RKO (cell line): ENCODE measurements at places on chromosomes 5 and 9.

DNA sequence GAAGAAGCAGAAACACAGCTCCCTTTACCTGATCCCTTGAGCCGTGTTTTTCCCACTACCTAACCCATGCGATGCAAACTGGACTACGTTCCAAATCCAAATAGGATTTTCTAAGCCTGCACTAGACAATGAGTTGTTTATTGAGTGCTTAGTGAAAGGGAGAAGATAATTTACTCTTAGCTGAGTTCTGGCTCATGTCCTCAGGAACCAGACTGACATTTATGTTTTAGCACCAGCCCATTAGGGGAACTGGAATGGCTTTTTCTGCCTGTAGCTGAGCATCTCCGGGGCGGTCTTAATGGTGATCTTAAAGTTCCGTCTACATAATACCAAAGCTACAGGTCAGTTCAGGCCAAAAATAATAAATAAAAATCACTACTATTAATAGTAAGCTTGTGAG, 81.5 kb downstream of the SH3TC2 start:
- DNase-seq, result no peak

DNA sequence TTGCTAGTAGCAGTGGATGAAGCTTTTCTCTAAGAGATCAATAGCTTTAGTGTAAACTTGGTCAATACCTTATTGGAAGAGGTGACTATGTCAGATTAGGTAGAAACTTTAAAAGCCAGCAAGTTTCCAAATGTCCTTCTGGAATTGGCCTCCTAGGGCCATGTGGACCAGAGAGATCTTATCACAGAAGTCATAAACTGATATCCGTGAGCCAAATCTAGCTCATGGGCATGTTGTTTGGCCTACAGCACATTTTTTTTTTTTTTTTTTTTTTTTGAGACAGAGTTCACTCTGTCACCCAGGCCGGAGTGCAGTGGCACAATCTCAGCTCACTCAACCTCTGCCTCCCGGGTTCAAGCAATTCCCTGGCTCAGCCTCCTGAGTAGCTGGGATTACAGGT, 157.5 kb upstream of the CCDC152 start:
- no peak for DNase-seq

- no peak for DNase-seq
These were observed 14.1 kb downstream of the MAN2A1 start for GRCh38 chr5:109703829-109704228.

- DNase-seq, result no peak
These were observed 41.7 kb downstream of the ZNF608 start for GRCh38 chr5:124704594-124705284.

GRCh38 chr5:95486191-95486590, 68.6 kb downstream of the SKIC3 start:
- no peak for DNase-seq

- no peak for DNase-seq
These were observed 13.5 kb upstream of the NRARP start for GRCh38 chr9:137315581-137316011.

DNA sequence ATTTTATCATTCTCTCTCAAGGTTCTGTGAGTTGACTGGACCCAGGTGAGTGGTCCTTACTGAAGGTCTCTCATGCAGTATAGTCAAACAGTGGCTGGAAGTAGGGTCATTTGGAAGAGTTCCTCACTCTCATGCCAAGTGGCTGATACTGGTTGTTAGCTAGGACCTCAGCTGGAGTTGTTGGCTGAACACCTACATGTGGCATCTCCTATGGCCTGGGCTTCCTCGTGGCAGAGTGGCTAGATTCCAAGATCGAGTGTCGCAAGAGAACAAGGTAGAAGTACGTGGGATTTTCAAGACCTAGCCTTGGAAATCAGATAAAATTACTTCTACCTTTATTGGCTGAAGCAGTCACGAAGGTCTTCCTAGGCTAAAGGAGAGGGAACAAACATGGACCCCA, 7.6 kb downstream of the SLC31A2 start:
- no peak for DNase-seq

DNA sequence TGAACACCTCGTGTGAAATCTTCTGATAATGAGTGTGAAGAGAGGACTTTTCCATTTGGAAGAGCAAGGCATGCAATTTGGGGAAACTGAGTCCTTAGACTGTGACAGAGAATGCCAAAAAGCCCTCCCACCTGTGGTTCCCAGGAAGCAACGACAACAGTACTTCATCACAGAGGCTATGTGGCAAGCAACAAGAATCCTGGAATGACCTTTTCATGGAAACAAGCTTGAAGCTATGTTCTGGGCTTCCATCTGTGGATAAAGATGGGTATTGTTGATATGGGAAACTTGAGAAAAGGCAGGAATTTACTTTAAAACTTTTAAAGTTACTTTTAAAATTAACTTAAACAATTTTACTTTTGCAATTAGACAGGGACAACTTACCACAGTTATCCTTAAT, 131.2 kb upstream of the ANKH start:
- no peak for DNase-seq

- no peak for DNase-seq
These were observed 8.9 kb downstream of the CDC42SE2 start for GRCh38 chr5:131272724-131273123.

- no peak for DNase-seq
These were observed 254.2 kb downstream of the SAXO1 start for GRCh38 chr9:18778846-18779245.

- DNase-seq, result no peak
These were observed 57.3 kb upstream of the FNIP1 start for GRCh38 chr5:131854134-131854533.

DNA sequence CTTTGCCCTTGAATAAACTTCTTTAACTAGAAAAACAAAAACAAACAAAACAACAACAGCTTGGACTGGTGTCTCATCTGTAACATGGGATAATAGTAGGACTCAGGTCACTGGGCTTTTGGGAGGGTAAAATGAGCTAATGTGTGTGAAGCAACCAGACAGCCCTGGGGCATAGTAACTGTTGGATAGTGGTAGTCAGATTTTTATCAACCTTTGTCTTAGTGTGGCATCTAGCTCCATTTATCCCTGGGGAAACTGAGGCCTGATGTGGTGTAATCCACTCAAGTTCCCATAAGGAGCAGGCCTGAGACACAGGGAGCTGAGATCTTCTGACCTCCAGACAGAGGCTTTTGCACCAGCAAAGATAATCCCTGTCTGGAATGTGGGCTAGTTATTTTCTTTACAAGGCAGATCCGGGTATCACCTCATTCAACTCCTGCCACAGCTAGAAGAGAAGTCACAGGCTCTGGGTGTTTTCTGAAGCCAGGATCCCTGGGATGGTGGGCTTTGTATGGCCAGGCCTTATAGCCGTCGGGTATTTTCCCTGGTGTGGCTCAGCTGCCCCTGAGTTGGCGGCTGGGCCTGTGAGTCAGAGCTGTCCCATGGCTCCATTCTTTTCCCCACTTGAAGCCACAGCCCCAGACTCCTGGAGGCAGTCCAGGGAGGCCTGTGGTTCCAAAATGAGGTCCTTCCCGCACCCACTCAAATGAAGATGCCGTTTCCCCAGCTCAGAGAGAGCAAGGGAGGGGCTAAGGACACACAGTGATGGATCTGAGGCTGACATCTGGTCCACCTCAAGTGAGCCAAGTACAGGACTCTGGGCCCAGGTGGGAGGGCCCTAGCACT, 26.1 kb upstream of the CSF1R start:
- DNase-seq, result no peak

DNA sequence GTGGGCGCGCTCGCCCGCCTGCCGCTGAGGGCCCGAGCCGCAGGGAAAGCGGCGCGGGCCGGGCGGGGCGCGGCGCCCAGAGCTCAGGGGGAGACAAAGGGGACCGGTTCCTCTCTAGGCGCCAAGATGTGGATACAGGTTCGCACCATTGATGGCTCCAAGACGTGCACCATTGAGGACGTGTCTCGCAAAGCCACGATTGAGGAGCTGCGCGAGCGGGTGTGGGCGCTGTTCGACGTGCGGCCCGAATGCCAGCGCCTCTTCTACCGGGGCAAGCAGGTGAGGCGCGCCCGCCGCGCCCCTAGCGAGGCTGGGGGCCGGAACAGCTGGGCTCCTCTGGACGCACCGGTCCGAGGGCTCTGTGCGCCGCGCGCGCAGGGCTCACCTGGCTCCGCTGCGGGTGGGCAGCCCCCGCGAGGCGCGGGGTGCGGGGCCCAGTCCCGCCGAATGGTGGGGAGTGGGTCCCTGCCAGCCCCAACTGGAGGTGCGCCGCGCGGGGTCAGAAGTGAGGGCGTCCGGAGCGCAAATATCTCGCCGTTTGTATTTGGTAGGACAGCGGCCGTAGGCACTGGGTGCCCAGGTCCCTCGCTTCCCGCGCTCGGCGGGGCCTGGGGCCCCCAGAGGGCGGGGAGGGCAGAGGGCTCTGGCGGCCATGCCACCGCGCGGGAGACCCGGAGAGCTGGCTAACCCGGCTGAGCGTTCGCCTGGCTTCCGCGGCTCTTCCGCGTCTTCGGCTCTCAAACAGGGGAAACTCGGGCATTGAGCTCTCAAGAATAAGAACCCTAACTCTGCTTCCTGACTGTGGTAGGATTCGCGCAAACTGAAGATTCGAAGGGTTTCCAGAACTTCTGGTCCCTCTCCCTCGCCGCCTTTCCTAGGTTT, 607 bp downstream of the UHRF2 start:
- peak; percentile 27 for DNase-seq

DNA sequence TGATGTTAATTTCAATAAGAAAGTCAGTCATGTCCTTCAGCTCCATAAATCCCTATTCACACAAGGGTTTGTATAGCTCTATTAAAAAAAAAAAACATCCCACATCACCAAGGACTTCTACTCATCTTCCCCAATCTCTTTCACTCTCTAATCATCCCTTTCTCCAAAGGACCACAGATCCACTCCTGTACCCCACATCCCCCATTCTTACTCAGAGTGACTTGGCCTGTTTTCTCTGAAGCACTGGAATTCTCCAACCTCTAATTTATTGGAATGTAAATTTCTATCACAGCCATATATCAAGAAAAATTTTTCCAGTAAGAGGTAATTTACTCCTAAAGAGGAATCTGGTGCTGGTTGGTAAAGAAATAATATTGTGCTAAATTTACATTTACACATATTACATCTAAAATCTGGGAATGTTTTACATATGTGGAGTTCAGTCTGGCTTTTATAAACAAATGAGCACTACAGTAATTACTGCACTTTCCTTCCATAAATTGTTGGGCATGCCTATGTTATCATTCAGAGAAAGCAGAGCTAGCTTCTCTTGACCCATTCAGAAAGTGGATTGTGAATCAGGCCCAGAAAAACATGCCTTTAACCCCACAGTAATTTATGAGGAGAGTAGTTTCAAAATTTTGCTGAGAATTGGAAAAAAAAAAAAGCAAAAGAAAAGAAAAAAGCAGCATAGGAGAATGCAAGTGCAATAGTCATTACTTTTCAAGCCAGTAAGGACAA, 399.5 kb upstream of the TNC start:
- DNase-seq, result no peak

GRCh38 chr5:146426853-146427618, 20.1 kb upstream of the TCERG1 start:
- peak; percentile 77 for DNase-seq

GRCh38 chr9:69674716-69675438, 2.7 kb upstream of the APBA1 start:
- no peak for DNase-seq

- no peak for DNase-seq
These were observed 114.5 kb downstream of the GNA14 start for GRCh38 chr9:77533671-77534070.

DNA sequence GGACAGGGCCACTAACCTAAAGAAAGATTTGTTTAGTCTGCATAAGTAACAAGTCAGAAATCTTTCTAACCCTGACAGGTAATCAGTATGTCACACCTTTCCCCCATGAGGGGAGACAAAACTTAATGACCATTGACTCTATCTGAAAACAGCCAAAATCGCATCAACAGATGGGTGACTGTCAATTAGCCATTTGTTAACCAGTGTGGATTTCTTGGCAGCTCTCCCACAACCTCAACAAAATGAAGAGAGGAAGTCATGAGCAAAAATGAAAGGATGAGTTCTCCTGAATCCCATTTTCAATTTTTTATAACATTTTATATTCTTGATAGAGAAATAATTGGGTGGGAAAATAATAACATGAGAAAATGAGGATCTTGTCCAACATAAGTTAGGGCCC, 84.6 kb upstream of the SNX2 start:
- no peak for DNase-seq

GRCh38 chr9:88092797-88093331, 45.4 kb downstream of the SPATA31C2 start:
- DNase-seq, result peak; percentile 24

DNA sequence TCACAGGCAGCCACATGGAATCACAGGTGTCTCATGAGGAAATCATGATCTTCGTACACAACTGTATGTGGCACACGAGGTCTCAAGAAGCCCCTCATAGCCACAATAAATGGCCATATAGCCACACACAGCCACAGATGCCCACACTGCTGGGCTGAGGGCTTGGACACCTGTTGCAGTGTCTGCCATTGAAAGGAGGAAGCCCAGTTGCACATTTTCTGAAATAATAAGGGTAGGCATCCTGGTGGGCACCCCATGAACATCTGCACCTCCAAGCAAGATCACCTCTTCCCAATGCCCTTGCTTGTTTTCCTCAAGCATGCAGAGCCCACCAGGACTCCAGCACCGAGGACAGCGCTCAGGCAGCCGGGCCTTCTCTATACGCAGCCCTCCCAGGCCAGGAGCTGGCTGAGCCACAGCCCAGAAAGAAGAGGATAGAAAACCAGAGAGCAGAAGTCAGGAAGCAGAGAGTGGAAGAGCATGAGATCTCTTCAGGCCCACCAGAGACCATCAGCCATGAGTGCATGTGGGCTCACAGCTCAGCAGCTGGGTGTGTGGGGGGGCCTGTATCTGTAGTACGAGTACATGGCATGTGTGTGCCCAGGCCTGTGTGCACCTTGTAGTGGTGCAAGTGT, 1.0 kb upstream of the ACSL6 start:
- peak; percentile 16 for DNase-seq

- DNase-seq, result peak; percentile 60
These were observed 122.8 kb downstream of the STARD4 start for GRCh38 chr5:111389390-111390082.

- DNase-seq, result peak; percentile 55
These were observed 1.5 kb upstream of the TRAF1 start for GRCh38 chr9:120928015-120928482.

DNA sequence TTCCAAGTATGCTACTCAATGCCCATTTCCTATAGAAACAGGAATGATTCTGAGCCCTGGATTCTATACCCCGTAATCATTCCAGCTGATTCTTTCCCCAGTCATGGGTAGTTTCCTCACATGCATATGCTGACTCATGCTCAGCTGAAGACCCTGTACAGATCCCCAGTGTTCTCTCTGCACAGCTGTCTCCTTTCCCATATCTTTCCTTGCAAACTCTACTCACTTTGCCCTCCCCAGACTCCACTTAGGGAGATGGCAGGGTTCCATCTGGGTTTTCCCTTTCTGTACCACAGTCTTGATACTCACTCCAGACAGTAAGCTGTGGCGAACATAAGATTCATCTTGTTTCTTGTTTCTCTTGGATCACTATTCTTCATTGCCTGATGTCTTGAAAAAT, 357.6 kb downstream of the RAB3C start:
- DNase-seq, result no peak

- no peak for DNase-seq
These were observed 23.4 kb upstream of the MAMDC2 start for GRCh38 chr9:70020217-70020616.
